ENCODE measurements at places on chromosomes 3 and 15.

GRCh38 chr15:28904003-28904402 lies 18.2 kb downstream of the APBA2 start:
- no peak for DNase-seq

GRCh38 chr3:53523346-53523745 lies 28.9 kb downstream of the CACNA1D start:
- DNase-seq = no peak

GRCh38 chr3:54008099-54008498 lies 114.3 kb upstream of the CACNA2D3 start:
- DNase-seq = no peak

- no peak for DNase-seq
These were observed 192.4 kb upstream of the PEX5L start for GRCh38 chr3:180229113-180229512.

DNA sequence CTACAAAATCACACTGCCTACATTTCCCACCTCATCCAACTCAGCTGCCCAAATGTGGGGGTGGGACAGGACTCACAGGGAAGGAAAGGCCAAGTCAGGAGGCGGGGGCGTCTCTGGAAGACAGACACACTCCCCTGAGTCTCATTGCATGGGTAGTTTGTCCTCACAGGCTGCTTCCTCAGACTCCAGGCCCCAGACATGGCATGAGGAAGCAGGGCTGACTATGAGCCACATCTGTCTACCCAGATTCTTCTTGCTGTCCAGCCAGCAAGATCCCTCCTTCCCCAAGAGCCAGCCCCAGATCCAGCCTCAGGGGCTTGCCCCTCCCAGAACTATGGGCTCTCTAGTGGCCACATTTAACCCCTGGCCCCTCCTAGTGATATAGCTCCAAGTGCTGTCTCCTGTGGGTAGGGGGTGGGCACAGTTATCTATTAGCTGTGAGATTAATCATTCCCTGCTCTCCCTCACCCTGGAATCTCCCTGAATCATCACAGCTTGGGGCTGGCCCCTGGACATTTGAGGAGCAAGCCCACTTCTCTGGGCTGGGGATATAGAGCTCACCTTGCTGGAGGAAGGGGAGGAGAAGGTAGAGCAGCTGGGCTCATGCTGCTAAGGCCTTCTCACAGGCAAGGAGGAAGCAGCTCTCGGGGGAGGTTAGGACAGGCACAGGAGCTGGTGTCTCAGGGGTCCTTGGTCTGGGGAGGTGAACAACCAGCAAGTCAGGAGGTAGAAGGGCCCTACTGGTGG lies 2.1 kb upstream of the CCDC33 start:
- DNase-seq = no peak

DNA sequence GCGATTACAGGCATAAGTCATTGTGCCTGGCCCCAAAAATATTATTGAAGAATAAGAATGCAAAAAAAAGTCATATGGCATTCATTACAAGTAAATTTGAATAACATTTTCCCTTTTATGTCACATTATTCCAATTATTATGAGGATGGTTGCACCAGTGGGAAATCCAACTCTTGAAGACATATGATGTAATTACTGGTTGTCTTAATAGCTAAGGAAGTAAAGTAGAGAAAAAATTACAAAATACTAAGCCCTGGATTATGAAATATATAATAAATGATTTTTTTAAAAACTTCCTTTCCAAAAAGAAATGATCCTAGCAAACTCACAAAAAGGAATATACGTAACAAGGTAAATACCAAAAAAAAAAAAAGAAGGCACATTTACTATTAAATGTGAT lies 98.9 kb downstream of the FMN1 start:
- DNase-seq = no peak

- no peak for DNase-seq
These were observed 76.4 kb upstream of the SLC4A7 start for GRCh38 chr3:27560484-27561056.

DNA sequence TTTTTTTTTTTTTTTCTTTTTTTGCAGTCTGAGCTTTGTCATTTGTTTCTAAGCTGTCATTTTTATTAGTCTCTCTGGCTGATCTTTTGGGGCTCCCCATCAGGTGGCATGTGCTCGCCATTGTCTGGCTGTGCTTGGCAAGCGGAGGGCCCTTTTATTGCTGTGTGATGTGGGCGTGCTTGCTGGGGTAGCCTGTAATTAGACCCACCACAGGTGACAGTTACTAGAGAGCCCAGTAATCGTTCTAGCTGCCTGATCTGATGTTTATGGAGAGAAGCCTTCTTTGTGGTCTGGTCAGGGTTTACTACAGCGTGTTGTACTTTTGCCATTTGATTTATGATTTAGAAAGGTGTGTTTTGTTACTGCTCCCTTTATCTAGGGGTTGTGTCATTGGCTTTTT lies 179.9 kb downstream of the MCTP2 start:
- no peak for DNase-seq

- peak; percentile 64 for DNase-seq
These were observed 19.5 kb downstream of the PPCDC start for GRCh38 chr15:75042730-75043508.

DNA sequence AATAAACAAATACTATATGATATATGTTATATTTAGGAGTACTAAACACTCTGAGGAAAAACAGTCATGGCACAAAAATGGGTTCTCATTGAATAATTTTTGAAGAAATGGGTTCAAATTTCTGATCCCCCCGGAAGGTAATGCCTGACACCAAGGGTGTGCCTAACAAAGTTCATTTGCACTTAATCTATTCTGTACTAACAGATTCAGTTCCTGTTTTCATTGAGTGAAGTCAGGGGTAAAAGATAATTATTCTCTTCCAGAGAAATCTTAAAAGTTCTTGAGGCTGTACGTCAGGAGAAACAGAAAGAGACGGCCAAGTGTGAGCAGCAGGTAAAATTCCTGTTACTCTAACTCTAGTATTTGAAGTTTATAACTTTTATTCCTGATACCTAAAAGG lies 34.5 kb upstream of the TMEM42 start:
- DNase-seq = no peak

- DNase-seq = no peak
These were observed 26.2 kb upstream of the CLDN16 start for GRCh38 chr3:190361791-190362190.

DNA sequence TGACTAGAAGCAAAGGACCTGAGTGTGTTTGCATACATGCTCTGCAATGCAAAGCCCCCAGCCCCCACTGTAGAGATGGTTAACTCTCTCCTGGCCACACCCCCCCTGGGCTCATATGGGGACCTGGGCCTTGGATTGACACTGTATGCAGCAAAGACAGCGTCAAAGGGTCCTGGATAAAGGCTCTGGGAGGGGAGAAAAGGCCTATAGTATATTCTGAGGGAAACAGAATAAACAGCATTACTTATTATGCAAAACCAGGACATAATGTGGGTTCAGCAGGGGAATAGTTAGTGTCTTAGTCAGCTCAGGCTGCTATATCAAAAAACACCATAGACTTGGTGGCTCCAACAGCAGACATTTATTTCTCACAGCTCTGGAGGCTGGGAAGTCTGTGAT lies 158.7 kb downstream of the APBA2 start:
- no peak for DNase-seq

DNA sequence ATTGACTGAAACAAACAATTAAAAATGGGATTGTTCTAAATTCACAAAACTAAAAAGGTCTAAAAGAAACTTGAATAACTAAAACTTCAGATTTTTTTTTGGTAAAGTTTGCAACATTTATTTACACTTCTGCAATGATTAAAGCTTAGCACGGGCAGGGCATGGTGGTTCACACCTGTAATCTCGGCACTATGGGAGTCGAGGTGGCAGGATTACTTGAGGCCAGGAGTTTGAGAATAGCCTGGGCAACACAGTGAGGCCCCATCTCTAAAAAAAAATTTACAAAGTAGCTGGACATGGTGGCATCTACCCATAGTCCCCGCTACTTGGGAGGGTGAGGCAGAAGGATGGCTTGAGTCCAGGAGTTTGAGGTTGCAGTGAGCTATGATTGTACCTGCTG lies 31.6 kb downstream of the TLNRD1 start:
- no peak for DNase-seq

DNA sequence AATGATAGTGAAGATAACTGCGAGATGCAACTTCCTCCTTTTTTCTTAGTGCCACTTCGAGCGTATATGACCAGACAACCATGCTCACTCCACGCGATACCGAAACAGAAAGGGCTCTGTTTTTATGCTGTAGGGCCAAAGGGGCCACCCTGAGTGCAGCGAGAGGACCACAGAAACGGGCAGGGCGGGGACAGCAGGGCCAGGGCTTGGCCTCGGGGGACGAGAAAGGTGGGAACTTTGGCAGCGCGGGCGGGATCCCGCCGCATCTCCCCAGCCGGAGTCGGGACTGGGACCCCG lies 483 bp downstream of the VPS13C start:
- DNase-seq = peak; percentile 57

GRCh38 chr3:16372362-16373292 lies 107.6 kb downstream of the OXNAD1 start:
- no peak for DNase-seq

GRCh38 chr15:26662283-26662682 lies 110.6 kb downstream of the GABRB3 start:
- no peak for DNase-seq

DNA sequence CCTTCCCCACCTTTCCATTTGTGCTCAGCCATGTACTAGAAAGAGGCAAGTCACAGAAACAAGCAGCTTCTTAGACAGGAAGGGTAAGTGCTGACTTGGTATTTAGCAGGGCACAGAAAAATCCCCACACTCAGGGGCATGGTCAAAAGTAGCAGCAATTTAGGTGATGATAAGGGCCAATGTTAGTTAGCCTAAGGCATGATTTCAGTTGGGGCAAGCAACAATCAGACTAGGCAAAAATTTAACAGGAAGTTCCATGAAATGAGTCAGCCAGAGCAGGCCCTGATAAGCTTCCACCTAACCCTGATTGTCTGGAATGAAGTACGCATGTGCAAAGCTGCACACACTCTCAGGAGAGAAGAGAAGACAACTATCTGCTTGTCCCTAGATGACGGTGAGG lies 423.4 kb upstream of the UBE2E2 start:
- DNase-seq = no peak

GRCh38 chr15:26260517-26261133 lies 397.5 kb upstream of the ATP10A start:
- DNase-seq = peak; percentile 23

GRCh38 chr3:134312873-134313846 lies 61.1 kb downstream of the AMOTL2 start:
- no peak for DNase-seq

GRCh38 chr3:12467746-12468145 lies 16.5 kb upstream of the TSEN2 start:
- no peak for DNase-seq

- DNase-seq = no peak
These were observed 278.8 kb downstream of the FOXP1 start for GRCh38 chr3:71304684-71305083.

- no peak for DNase-seq
These were observed 34.2 kb upstream of the ACAD9 start for GRCh38 chr3:128845119-128845777.

- DNase-seq = no peak
These were observed 81.8 kb upstream of the MLF1 start for GRCh38 chr3:158489181-158489580.

DNA sequence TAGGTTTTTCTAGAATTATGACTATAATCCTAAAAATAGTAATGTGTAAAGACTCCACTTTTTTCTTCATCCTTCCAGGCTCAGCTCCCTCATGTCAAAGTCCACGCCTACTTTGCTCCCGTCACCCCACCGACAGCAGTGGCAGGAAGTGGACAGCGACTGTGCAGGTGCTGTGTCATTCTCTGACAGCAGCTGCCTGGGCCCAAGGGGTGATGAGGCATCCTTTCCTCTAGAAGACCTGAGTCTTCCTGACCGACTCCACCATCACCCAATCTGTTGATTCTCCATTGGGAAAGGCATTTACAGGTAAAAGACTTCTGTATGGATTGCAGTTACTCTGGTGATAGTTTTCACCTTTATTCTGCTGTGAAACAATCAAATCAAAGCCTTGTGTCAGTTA lies 54.8 kb downstream of the UBP1 start:
- DNase-seq = peak; percentile 56

GRCh38 chr3:38095669-38096483 lies 41.1 kb downstream of the ACAA1 start:
- DNase-seq = no peak
